Activated T-cell treated with anti-CD3 and anti-CD28 coated beads for 4 hours (primary cell): ENCODE measurements at places on chromosomes 11 and 22.

- DNase-seq = no peak
These were observed at the start of gene SLC1A2 for GRCh38 chr11:35419184-35419829. Gene SLC1A2, minus strand, starts transcription at chr11:35419558. Its CDS starts 592 bp downstream, at chr11:35418966.

- DNase-seq = no peak
These were observed 87.4 kb upstream of the LRRC55 start for GRCh38 chr11:57094181-57094935.

GRCh38 chr11:115670538-115671205 lies 166.5 kb upstream of the CADM1 start:
- DNase-seq = no peak

DNA sequence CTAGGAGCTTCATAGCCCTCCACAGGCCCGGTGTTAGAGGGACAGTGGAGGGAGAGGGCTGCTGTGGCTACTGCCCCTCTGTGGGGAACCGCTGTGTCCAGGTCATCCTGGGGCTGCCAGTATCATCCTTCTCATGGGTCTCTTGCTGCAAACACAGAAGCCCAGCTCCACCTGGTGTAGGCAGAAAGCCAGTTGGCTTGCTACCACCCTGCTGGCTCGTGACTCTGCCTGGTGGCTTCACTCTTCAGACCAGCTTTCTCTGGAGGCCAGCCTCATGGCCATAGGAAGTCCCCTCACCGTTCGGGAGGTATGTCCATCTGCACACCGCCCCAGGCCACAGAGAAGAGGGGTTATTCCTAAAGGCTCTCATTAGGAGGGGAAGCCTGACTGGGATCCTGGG lies 19.4 kb upstream of the SUSD2 start:
- DNase-seq = no peak

- no peak for DNase-seq
These were observed 528.0 kb downstream of the SOX6 start for GRCh38 chr11:15828215-15828853.

GRCh38 chr11:4140067-4140636 lies 45.6 kb downstream of the RRM1 start:
- DNase-seq = no peak

GRCh38 chr11:25769287-25769686 lies 562.6 kb upstream of the ANO3 start:
- DNase-seq = no peak
